Stimulated activated naive CD4-positive, alpha-beta T cell treated with Interleukin-2 at 50 U/mL for 16 hours (primary cell): ENCODE measurements at places on chromosomes 2 and 18.

DNA sequence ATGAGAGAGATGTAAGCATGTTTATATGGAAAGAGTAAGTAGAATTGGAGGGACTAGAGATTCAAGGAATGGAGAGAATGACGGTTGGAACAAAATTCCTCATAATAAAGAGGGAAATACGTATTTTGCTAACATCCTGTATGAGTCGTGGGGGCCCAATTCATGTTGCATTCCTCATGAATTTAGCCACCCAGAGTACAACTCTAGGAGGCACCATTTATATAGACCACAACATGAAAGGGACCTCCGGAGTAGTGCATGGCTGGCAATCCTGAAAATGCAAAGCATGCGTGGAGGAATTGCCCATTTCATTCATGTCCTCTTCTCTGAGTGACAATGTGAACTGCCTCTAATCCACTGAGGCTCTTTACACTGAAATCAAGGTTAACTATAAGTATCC lies 168.2 kb downstream of the ZEB2 start:
- no peak for DNase-seq

DNA sequence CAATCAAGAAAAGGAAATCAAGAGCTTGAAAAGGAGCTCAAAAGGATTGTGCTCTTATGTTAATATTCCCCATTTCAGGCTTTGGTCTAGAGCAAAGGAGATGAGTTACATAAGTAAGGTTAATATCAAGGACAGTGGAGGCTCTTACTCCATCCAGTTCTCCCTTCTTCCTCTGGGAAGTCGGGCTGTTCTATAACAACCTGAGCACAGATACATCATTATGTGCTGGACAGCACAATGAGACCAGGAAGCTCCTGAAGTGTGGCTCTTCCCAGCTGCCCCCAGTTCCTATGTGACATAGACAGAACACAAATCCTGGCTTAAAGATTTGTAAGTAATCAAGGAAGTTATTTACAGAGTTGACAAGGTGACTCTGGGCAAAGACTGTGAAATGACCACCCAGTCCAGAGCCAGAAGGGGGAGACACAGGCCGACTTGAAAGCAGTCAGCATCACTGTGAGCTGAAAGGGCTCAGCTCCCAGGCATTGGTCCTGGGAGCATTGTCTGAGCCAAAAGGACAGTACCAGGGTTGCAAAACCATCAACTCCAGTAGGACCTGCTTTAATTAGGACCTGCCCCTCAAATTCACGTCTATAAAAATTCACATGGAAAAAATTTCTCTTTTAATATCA lies 917.6 kb upstream of the ACVR2A start:
- DNase-seq, result no peak

- DNase-seq, result no peak
Observed at GRCh38 chr2:240840435-240841060, 20.5 kb upstream of the KIF1A start.

GRCh38 chr2:231579560-231579959 lies 13.1 kb upstream of the TEX44 start:
- DNase-seq, result no peak

DNA sequence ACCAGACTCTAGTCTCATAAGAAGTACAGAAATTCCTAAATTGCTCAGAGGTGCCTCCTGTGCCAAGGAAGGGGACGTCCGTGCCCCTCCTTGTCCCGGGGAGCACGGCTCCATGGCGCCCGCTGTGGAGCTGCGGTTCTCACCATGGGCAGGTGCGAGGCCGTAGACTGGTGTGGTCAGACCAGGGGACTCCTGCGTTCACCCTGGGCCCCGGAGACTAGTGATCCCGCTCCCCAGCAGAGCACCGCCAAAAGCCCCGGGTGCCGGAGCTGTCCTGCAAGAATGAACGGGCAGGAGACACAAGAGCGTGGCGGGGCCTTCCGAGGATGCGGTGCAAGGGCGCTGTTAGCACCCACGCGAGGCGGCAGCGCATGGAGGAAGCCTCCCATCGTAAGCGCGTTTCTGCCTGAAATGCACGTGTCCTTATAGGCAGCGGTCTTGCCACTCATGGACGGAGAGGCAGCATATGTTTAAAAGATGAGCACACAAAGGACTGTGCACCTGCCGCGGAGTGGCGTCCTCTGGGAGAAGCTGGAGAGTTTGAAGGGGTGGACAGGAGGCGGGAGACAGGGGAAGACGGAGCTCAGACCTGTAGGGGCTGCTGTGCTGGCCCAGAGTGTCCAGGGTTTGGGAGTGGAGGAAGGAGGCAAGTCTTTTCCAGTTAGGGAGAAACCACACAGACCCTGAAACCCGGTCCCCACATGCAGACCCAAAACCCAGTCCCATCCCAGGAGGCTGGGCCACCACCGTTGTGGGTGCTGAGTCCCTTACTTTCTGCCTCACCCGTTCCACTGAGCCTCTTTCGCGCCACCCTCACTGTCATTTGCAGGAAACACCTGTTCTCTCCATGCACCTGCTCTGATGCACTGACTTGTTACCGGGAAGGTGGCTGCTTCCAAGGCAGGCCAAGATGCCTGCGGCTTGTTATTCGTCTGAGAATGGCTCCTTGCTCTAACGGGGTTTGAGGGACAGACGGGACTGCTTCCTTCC lies 7.5 kb upstream of the KCNG2 start:
- DNase-seq, result no peak

- no peak for DNase-seq
Observed at GRCh38 chr2:180012523-180012922, 5.4 kb upstream of the CWC22 start.

- DNase-seq, result no peak
Observed at GRCh38 chr18:49368161-49368875, 92.1 kb downstream of the DYM start.

DNA sequence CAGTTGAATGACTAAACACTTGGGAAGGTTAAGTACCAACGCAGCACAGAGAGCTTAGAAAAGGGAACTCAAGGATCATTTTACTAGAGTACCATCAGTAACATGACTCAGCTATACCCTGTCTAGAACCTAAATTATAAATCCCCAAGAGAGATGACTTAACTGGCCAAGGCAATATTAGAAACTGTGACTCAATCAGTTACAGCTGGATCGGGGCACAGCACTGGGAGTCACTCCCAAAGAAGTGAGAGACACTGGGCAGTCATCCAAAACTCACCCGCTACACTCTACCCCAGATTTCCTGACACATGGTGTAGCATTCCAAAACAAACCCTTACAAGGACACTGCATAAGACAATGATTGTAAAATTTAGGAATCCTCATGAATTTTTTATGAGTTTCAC lies 17.7 kb downstream of the IWS1 start:
- DNase-seq, result no peak

- no peak for DNase-seq
Observed at GRCh38 chr2:166361351-166362153, 14.2 kb downstream of the SCN9A start.

GRCh38 chr2:224442071-224442967 lies 40.4 kb upstream of the FAM124B start:
- DNase-seq, result no peak

DNA sequence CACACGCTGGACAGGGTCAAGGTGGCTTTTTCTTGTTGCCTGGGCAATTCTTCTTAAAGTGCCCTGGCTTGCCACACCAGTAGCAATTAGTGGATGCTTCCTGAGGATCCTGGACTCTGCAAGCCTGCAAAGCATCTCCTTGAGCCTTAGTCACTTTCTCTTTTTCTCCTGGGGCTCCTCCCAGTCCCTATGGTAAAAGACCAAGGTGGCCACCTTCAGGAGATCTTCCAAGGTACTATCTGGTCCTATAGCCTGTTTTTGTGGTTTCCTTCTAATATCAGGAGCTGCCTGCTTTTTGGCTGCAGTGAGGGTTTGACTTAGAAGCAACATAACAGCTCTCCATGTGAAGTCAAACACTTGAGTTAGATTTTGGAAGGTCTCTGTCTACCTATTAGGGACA lies 33.3 kb upstream of the GMCL1 start:
- no peak for DNase-seq

GRCh38 chr2:225008935-225009334 lies 33.3 kb downstream of the DOCK10 start:
- no peak for DNase-seq

GRCh38 chr18:63775166-63775730 lies at the start of gene SERPINB7:
Gene SERPINB7, plus strand, starts transcription at chr18:63775418. Its CDS starts 6,955 bp downstream, at chr18:63782373.
- no peak for DNase-seq

DNA sequence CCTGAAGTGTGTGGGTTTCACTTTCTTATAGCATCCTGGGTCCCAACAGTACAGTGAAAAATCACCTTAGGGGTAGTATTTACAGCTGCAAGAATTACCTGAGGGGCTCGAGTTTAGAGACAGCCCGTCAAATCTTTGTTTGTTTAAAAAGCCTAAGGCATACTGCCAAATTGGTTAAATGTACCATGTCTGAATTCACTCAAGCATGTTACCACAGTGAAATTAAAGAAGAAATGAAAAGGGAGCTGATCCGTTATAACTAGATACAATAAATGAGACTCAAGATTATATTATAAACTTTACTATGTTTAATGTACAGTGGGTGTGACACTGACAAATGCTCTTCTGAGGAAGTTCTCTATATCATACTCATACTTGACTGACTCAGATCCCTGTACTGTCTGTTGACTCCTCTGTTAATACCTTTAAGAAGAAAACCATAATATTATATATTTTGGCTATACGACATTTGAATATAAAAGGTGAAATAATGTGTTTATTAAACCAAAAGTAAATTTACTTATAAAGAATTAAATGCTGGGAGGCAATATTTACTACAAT lies 107.3 kb downstream of the TMEFF2 start:
- no peak for DNase-seq

GRCh38 chr2:85237849-85238565 lies 89.8 kb downstream of the TGOLN2 start:
- no peak for DNase-seq

DNA sequence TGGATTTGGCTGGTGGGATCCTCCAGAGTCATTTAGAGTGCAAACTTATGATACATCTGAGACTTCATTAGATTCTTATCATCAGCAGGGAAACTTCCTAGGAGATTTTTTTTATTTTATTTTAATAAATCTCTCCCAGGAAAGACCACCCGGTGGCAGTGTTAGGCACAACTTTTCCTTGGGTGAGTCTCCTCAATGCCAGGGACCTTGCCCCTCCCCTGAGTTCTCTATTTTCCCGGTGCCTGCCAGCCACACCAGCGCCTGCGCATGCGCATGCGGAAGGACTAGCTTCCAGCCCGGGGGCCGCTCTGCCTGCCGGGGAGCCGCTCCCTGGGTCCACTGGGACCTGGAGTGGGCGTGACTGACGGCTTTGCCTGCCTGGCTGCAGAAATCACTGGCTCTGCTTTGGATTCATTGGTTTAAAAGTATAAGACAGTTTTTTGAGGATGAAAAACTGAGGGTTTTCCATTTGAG lies 86.6 kb downstream of the TMEM182 start:
- DNase-seq, result no peak

GRCh38 chr2:228066126-228066798 lies 115.2 kb downstream of the SPHKAP start:
- DNase-seq, result no peak
